ENCODE measurements at places on chromosomes 3 and 15.

DNA sequence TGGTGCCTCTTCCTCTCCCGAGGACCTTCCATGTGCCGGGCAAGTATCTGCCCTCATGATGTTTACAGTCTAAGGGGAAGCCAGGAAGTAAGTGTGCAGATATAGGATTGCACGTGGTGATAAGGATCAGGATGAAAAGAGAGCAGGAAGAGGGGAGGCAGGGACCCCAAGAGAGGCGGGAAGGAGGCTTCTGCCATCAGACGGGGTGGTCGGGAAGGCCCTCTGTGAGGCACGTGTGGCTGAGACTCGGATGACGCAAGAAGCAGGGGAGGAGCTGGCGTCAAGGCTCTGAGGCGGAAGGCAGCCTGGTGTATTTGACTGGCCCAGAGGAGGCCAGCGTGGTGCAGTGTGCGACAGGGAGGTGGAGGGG, 762 bp upstream of the IQSEC1 start:
- DNase-seq: no peak

DNA sequence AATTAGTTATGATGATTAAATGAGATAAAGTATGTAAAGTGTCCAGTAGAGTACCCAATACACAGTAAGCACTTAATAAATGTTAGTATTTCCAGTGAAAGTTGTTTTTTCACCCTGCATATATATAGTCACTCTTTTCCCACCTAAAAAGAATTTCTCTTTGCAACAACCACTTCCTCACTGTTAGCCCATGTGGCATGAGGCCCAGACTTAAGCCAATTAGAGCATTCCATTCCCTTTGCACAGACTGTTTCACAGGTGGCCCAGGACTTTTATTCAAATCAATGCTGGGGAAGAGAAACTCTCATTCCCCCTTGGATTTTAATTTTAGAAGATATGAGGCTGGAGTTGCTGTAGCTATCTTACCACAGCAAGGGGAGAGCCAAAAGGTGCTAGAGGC, 3.7 kb downstream of the IFT80 start:
- peak; percentile 80 for DNase-seq

DNA sequence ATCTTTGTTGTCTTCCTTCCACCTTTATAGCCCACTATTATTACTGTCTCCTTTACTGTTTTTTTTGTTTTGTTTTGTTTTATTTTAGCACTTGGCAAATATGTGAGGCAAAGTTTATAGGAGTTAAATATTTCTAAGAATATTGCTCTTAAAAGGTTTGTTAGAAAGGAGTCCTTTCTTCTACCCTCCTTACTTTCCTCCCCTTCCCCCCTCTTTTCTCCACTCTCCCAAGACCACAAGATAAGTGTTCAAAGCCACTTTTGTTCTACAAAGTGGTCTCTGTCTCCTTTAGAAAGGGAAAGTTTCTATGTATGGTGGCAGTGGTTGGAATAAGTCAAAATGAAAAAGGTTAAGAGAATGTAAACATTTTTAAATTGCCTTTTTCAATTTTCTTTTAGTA, 130.7 kb upstream of the TSC22D2 start:
- DNase-seq: no peak

DNA sequence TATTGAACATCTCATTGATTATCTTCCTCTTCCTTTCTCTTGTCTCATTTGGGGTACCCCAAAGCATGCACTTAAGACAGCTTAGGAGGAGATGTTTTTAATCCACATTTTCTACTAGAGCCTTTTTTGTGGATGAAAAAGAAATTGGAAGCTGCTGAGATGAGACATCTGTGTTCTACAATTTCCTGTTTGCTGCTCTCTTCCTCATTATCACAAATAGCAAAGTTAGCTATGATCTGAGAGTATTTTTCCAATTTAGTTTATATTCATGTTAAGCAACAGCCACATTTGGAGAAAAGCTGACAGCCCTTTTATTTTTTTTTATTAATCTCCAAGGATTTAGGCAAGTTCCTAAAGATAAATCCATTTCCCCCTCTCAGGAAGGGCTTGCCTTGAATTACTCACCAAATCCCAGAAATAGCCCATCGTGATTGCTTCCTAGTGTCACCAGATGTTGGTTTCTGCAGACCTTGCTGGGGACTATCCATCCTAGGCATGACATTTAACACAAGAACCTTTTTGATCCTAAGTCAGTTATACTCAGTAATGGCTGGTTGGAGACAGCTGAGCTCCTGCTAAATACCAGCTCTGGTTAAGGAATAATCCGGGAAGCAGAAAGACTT, 70.8 kb upstream of the FILIP1L start:
- DNase-seq: peak; percentile 42

GRCh38 chr3:25021816-25022215, 406.2 kb upstream of the RARB start:
- peak; percentile 62 for DNase-seq

GRCh38 chr3:25507811-25508210, 79.7 kb downstream of the RARB start:
- DNase-seq: no peak

GRCh38 chr3:43522727-43523362, 99.0 kb downstream of the ANO10 start:
- DNase-seq: no peak

DNA sequence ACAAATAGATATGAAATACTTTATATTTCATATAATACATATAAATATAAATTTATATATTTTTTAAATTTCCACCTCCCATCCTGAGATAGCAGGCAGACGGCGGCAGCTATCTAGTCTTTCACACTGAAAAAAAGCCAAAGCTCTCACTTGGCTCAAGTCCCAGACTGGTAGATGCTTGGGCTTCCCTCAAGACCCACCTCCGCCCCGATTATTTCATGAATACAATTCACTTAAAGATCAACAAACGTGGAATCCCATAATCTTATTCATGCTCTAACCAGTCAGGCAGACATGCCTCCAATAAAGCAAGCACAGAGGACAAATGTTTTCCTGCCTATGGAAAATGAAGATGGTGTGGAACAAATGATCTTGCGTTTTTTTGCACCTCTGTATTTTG, 275.9 kb upstream of the NR2F2 start:
- DNase-seq: no peak

- DNase-seq: no peak
Observed at GRCh38 chr3:42191443-42191747, 74.6 kb downstream of the CCK start.

GRCh38 chr3:39254806-39255449, 24.9 kb downstream of the CX3CR1 start:
- DNase-seq: peak; percentile 70

GRCh38 chr15:29040370-29040751, 154.6 kb downstream of the APBA2 start:
- peak; percentile 65 for DNase-seq

- DNase-seq: no peak
Observed at GRCh38 chr3:115052906-115053305, 94.2 kb downstream of the ZBTB20 start.

DNA sequence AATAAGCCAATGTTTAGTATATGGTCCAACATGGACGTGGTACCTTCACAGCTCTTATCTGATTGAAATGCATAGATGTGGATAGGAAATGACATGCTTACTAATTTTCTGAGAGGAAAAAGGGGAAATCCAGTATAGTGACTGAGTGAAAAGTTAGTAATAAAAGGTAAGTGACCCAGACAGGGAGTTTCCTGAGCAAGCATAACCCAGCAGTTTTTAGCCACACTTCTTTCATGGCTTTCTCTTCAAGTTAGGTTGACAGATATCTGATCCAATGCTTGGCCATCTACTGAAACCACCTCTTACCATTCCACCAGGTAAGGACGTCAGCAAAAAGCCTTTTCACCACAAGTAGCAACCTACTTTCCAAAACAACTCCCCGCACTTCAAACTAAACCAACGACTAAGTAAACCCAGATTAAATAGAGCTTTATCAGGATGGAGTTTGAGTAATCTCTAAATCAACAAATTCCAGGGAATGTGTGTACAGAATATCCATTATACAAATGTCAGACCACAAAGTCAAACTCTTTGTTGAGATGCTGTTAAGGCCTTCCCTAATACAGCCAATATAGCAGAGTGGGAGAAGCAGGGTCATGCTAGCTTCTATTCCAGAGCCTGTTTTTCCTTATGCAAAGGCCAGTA, 329.7 kb downstream of the RORA start:
- DNase-seq: no peak

GRCh38 chr3:51559961-51560360, 21.4 kb downstream of the RAD54L2 start:
- DNase-seq: no peak

- DNase-seq: no peak
Observed at GRCh38 chr3:41746215-41746614, 215.7 kb downstream of the ULK4 start.

DNA sequence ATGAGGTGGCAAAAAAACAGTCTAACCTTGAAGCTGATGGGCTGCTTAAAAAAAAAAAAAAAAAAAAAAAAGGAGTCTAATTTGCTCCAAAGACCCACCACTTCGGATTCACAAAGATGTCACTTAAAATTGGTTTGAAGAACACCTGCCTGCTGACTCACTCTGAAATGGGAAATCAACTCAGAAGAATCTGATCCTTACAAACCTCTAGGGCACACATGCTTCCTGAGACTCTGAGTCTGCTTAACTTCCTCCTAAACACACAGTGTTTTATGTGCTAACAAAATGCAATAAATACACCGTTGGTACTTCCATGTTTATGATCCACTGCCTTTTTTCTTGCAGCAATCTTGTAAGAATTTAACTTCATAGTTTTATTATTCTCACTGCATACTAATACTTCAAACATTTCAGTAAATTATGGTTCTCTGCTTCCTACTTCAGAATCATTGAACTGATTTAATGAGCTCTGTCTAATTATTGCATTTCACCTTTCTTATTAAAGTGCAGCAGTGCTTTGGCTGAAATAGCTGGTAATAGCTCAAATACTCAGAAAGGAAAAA, 73.0 kb upstream of the FRMD4B start:
- DNase-seq: no peak

DNA sequence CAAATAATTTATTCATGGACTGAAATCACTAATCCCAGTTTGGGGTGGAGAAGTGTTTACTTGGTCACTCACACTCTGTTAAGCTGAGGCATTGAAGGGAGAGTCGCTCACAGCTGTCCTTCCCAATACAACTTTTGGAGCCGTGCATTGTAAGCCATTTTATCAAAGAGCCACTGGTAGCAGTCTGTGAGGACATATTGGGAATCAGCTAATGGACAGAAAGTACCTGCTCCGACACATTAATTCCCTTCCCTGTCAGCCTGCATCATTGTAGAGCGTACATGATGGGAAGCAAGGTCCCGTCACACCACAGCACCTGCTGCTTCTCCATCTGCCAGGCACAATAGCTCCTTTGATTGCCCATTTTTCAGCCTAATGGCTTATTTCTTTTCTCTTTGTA, 643.2 kb downstream of the SQOR start:
- no peak for DNase-seq

GRCh38 chr3:4447295-4447999, 19.6 kb downstream of the SUMF1 start:
- no peak for DNase-seq

DNA sequence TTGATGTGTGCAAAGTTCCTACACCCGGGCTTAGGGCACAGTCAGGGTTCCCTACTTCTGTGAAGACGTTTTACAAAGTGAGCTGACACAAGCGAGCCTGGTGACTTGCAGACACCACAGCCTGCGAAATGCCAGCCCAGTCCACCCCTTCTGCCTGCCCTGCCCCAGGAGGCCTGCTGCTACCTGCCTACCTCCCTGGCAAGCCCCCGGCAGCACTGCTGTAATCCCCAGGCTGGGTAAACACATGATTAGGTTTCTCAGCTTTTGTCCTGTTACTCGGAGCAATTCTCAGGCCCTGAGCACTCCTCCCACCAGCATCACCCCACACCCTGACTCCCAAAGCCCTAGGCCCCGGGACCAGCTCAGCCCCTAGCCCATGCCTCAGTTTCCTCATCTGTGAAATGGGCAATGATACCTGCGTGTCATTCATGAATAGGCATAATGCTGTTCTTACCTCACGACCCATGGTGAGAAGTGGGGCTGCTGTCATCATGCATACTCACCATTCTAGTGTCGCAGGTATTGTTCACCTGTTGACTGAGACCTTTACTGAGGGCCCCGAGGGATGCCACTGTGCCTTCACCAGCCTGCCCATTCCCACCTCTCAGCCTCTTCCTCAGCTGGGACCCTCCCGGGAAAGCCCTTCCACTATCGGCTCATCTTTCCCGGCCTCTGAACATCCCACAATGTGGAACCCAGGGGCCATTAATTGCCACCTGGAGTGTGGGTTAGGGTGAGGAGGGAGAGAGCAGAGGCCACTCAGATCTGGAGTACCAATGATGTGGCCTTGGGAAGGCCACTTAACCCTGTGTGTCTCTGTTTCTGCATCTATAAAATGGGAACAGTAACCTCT, 31.5 kb upstream of the SLC6A6 start:
- no peak for DNase-seq

- peak; percentile 88 for DNase-seq
Observed at GRCh38 chr3:183884427-183885296, at the start of gene PARL. Gene PARL, minus strand, starts transcription at chr3:183884880. Its CDS starts 34 bp downstream, at chr3:183884846.

DNA sequence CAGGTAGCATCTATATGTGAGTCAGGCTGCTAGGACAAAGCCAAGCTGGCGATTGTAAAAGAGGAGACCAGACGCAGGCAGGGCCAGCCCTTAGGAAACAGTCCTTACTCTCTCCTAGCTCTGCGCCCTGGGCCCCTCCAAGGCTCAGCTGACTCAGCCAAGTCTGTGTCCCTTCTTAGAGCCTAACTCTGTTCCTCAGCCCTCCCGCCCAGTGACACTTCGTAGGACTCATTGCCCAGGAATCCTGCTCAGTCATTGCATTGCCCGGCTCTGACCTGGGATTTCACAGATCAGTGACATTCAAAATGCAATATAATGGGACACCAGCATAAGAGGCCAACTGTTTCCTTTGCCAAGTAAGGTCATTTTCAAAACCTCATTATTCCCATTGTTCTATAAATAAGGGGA, 244.2 kb downstream of the TLE3 start:
- peak; percentile 90 for DNase-seq

DNA sequence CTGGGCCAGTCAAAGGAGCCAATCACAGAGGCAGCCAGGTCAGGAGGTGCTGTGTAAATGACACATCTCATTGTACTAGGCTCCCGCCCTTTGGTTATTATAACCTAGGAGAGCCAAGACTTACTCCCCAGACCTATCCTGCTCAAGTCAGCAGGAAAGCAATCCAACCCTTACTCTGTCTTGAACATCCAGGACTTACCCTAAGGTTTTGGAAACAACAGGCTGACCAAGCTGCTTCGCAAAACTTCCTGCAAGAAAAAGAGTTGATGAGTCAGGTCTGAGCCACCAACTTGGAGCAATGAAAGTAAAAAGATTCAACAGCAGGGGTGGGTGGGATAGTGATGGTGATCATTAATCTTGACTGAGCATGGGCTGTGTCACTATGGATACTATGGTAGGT, 144.4 kb downstream of the MYLK start:
- peak; percentile 85 for DNase-seq

DNA sequence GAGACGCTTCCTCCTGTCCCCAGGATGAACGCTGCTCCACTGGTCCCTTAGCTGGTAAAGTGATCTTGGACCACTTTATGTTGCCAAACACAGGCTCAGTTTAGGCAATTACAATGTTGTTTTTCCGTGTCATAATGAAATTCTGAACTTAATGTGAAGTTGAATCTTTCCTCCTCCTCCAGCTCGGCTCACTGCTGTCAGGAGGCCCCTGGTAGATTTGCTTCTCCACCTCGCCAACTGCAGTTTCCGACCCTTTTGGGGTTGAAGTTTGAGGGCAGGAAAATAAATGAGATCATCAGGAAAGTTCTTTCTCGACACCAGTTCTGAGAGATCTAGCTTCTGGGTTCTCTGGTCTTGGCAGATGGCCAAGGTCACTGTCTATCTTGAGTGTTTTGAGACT, 27.8 kb downstream of the CFAP161 start:
- no peak for DNase-seq

Data from fibroblast of skin of abdomen (primary cell).